ENCODE measurements at places on chromosomes 16 and 17.

DNA sequence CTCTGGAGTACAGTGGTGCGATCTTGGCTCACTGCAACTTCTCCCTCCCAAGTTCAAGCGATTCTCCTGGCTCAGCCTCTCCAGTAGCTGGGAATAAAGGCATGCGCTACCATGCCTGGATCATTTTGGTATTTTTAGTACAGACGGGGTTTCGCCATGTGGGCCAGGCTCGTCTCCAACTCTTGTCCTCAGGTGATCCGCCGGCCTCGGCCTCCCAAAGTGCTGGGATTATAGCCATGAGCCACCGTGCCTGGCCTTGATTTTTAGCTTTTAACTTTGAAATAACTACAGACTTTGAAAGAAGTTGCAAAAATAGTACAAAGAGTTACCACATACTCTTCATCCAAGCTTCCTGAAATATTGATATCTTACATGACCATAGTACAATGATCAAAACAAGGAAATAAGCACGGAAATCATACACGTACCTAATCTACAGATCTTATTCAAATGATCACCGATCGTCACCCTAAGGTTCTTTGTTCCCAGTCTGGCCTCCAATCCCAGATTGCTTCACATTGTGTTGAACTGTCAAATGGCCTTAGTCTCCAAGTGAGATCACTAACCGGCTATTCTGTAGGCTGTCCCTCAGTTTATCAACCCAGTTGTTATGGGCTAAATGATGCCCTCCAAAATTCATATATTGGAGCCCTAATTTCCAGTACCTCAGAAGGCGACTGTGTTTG is 18.4 kb downstream of the NPIPA1 start:
- no peak for DNase-seq

GRCh38 chr16:18945233-18945632 is 19.0 kb upstream of the SMG1 start:
- DNase-seq: no peak

GRCh38 chr17:30091121-30091670 is 25.4 kb upstream of the NSRP1 start:
- no peak for DNase-seq

DNA sequence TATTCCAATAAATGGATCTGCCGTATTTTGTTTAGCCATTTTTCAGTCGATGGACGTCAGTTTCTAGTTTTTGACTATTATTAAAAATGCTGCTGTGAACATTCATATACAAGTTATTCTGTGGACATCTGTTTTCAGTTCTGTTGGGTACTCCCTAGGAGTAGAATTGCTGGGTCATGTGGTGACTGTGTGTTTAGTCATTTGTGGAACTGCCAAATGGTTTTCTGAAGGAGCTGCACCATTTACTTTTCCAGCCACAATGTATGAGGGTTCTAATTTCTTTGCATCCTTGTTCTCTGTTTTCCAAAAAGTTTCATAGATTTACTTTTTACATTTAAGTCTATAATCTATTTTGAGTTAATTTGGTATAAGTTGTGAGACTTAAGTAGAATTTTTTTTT is 29.5 kb downstream of the CYLD start:
- DNase-seq: no peak

- no peak for DNase-seq
Observed at GRCh38 chr17:49565948-49566491, 9.7 kb upstream of the NXPH3 start.

DNA sequence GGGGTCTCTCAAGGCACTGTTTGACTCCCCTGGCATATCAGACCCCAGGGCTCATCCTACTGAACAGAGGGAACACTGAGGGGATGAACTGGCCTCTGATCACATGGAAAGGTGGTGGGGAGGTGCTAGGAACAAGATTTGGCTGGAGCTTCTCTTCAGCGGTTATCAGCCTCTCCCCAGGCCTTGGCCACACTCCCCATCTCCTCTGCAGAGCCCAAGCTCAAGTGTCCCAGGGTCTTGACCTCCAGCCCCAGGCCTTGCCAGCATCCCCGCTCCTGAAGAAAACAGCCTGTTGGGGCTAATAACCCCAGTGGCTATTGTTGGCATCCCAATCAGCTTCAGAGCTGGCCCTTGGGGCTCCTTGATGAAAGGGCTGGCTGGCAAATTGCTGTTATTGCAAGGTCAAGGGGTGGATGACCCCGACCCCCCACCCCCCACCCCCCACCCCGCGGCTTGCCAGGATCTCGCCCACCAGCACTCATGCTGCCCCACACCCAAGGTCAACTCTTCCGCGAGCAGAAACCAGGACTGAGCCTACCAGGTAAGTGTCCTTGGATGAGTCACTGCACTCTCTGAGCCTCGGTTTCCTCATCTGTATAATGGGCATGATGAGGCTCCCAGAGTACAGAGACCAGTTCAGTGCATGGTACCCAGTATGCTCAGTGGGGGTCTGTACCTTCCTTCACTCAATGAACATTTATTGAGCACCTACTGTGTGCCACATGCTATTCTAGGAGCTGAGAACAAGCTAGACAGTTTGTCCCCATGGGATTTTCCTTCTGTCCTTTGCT is 18.8 kb upstream of the FAM83G start:
- DNase-seq: no peak

GRCh38 chr17:12794919-12795532 is 5.7 kb downstream of the ARHGAP44 start:
- DNase-seq: no peak

GRCh38 chr16:781346-782010 is 6.7 kb downstream of the RPUSD1 start:
- no peak for DNase-seq

- DNase-seq: no peak
Observed at GRCh38 chr17:80790981-80791742, 200.5 kb upstream of the CHMP6 start.

Measured in stimulated activated CD8-positive, alpha-beta memory T cell treated with anti-CD3 and anti-CD28 coated beads, Interleukin-4, amount 100 ng/mL, for 4 hours (primary cell).